ENCODE measurements at places on chromosomes 3 and 15. TPM values are rescaled to one million over a fixed set of nuclear protein-coding genes. Genes with fewer than 3 reads are reported as not detected.

IQCH gene
- 1.9 TPM for total RNA-seq

ZPLD1 gene
- total RNA-seq, result not detected

DNA sequence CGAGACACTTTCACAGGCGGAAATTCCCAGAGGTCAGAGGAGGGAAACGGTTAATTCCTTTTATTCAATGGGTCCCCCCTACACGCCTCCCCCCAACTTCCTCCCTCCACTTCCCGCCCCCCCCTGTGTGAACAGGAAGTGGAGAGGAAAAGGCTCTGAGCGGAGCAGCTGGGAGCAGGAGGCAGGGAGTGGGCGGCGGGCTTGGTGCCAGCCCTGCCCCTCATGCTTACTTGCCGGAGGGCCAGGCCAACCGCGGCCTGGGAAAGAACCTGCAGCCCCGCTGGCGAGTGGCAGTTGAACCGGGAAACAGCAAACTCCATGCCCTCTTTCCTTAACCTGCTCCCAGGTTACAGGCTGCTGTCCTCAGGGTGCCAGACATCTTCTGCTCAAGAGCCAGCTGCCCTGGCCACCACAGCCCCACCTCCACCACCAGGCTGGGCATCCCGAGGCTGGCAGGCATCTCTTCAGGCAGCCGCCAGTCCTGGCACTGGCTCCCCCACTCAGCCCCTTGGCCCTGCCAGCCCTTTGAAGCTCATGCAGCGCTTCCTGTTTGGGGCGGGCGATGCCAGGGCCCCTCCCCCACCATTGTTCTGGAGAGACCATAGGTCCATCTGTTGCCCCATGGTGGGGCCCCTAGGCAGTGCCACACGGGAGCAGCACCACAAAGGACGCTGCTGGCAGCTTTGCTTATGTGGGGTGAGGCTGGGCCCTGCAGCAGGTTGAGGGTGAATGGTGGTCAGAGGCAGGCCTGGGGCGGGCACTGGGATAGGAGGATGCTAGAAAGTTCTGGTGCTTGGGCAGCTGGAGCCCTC, 12.9 kb downstream of the VPS18 start:
- H3K36me3 ChIP-seq, result peaks cover 18% of the 10 kb centered on the region
- H3K4me1 ChIP-seq, result peaks cover 10% of the 10 kb centered on the region
- peak overlapping the region; percentile 56 for H3K27ac ChIP-seq
- peak; percentile 47 for DNase-seq

GRCh38 chr15:89728254-89728653, 22.8 kb downstream of the MESP1 start:
- no peak for DNase-seq
- H3K4me3 ChIP-seq, result no peak overlapping the region
- no peaks in the 10 kb centered on the region for H3K4me1 ChIP-seq
- H3K36me3 ChIP-seq, result no peaks in the 10 kb centered on the region

DNA sequence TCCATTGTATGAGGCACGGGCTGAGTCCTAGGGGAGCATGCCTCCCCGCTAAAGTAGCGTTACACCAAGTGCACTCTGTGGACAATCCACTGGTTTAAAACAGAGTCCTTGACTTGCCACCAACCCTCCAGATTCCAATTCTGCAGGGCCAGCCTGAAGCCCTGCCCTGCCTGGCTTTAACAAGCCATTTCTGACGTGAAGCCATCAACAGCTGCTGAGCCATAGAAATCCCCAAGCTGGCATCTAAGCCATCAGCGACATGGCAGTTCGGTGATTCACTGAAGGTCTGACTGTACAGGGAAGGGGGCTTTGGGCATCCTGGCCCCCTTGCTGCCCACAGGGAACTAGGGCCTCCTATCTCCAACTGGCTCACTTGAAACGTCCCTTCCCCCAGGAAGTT, 265.7 kb downstream of the UACA start:
- peaks cover 58% of the 10 kb centered on the region for H3K4me1 ChIP-seq
- no peak for DNase-seq
- H3K4me3 ChIP-seq, result no peak overlapping the region

DNA sequence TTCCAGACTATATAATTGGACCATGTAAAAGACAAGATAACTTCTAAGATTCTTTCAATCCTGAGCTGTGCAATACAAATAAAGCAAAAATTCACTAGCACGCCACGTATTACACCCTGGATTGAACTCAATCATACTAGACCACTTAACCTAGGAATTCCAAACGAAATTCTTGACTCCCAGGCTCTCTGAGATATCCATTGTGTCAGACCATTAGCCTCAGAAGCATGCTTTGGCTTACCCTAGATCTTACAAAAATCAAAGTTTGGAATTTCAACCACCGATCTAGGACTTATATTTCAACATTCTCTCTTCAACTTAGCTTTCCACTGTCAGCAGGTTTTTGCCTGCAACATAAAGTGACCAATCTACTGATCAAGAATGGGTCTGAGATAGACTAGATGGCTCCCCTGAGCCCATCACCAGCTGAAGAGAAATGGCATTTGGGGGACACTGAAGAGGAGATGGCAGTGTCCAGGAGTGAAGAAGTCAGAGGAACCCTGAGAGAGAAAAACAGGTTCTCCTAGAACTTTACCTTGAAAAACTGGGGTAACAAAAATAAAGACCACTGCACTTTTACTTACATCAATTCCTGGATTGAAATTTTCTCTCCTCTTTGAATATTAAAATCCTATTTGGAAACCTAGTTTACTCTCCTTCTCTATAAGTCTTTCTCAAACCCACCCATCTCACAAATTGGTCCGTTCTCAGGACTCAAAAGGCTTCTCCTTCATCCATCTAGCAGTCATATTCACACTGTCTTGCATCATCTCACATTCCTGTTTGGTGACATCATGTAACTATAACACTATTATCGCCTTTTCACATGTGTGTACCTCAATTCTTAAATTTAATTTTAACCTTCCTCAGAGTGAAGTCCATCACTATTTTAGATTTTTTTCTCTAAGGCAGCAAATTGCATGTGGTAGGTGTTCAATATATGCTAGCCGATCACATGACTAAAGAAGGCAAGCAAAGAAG, 18.5 kb downstream of the CPNE4 start:
- no peaks in the 10 kb centered on the region for H3K36me3 ChIP-seq
- H3K27ac ChIP-seq, result no peak overlapping the region
- no peak for DNase-seq
- peaks cover 4% of the 10 kb centered on the region for H3K27me3 ChIP-seq
- H3K4me1 ChIP-seq, result no peaks in the 10 kb centered on the region
- no peak overlapping the region for H3K4me3 ChIP-seq

DNA sequence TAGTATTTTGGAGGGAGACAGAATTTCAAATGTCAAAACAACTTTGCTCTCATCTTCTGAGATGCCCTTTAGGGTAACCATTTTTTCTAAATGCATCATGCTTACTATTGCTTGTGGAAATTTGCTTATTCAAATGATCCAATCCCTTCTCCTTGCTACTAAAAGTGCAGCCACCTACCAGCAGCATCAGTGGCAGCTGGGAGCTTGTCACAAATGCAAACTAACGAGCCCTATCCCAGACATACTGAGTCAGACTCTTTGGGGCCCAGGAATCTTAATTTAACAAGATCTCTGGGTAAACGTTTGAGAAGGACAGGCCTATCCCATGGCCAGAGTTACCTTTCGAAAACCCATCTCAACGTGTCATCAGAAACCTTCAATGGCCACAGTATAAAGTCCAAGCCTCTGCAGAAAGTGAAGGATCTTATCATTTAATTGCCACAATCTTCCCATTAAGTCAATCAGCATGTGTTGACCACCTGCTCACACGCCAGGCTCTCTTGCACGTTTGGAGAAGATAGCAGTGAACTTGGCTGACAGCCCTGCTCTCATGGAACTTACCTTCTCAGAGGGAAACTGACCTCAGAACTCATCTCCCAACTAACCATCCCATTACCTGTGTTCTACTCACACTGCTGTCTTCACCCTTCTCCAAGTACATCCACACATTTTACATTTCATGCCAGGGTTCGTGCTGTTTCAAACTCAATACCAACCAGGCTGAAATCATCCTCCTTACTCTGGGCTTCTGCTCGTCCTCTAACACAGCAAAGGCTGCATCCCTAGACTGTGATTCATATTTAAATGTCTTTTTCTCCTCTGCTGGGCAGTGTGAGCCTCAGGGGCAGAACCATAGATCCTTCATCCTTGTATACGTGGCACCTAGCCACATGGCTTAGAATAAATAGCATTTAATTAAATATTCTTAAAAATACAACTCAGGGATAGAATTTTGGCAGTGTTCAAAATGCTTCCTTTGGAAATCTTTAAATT, 24.8 kb upstream of the VGLL4 start:
- no peak overlapping the region for H3K4me3 ChIP-seq
- H3K27me3 ChIP-seq, result no peaks in the 10 kb centered on the region
- H3K36me3 ChIP-seq, result no peaks in the 10 kb centered on the region
- DNase-seq, result no peak
- no peak overlapping the region for H3K27ac ChIP-seq

DNA sequence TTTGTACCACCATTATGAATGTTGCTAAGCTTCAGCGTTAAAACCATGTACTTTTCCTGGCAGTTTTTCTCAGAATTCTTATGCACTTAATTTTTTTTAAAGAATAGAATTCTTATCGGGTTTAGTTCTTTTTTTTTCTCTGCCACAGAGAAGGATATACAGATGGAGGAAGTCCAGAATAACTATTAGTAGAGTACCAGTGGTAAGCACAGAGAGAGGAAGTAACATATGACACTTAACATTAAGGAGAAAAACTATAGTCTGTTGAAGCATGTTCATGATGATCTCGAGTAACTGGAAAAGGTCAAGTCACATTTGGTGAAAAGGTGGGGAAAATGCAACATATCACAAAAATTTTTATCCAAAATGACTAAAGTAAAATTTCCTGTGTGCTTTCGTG, 68.9 kb downstream of the RNF13 start:
- no peaks in the 10 kb centered on the region for H3K36me3 ChIP-seq
- no peaks in the 10 kb centered on the region for H3K27me3 ChIP-seq
- H3K4me1 ChIP-seq, result no peaks in the 10 kb centered on the region
- H3K27ac ChIP-seq, result no peak overlapping the region

DNA sequence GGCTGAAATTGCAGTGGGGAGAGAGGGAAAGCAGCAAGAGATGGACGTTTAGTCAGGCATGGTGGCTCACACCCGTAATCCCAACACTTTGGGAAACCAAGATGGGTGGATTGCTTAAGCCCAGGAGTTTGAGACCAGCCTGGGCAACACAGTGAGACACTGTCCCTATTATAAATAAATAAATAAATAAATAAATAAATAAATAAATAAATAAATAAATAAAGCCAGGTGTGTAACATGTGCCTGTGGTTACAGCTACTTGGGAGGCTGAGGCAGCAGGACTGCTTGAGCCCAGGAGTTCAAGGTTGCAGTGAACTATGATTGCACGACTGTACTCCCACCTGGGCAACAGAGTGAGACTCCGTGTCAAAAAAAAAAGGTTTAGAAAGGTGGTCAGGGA, 54.0 kb upstream of the ARPP19 start:
- H3K27ac ChIP-seq, result no peak overlapping the region
- no peak for DNase-seq
- H3K36me3 ChIP-seq, result peaks cover 4% of the 10 kb centered on the region
- H3K4me3 ChIP-seq, result no peak overlapping the region

DNA sequence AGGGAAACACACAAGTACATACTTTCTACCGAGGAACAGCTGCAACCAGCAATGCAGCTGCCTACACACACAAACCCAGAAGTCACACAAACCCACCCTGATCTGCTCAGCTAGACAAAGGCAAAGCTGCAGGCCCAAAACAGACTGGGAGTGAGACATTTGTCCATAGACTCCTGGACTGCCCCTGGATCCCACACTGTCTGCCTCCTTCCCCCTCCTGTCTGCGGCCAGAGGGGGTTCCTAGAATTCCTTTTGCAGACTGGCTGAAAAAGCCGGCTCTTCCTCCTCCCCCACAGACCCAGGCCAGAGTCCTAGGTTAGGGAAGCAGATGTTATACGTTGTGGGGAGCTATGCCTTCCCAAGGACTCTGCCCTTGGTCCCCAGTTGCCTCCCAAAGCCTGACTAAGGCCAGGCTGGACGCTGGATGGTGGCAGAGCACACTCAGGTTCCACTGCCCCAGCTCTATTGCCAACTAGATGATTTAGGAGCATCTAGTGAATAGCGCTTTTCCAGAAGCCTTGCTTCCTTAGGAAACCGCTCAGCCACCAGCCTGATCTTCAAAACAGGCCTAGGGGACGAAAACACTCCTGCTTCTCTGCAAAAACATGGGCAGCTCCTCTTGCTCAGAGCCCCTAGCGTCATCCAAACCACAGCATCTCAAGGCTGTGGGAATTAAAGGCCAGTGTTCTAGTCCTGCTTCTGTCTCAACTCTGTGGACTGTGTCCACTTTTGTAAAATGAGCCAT, 37.4 kb upstream of the CILP start:
- no peak for DNase-seq
- no peak overlapping the region for H3K27ac ChIP-seq
- H3K4me1 ChIP-seq, result no peaks in the 10 kb centered on the region
- H3K27me3 ChIP-seq, result no peaks in the 10 kb centered on the region

GRCh38 chr3:4741404-4742307, 237.6 kb upstream of the BHLHE40 start:
- peaks cover 11% of the 10 kb centered on the region for H3K4me1 ChIP-seq
- peak overlapping the region; percentile 44 for H3K27ac ChIP-seq
- no peaks in the 10 kb centered on the region for H3K27me3 ChIP-seq
- peaks cover 20% of the 10 kb centered on the region for H3K36me3 ChIP-seq

All from T-cell (primary cell).